Right ventricle myocardium superior (tissue), 1 donor: ENCODE measurements at places on chromosomes 2 and 18.

- DNase-seq, result peak; percentile 82
Observed at GRCh38 chr2:131488306-131489205, 3.6 kb downstream of the MZT2A start.

DNA sequence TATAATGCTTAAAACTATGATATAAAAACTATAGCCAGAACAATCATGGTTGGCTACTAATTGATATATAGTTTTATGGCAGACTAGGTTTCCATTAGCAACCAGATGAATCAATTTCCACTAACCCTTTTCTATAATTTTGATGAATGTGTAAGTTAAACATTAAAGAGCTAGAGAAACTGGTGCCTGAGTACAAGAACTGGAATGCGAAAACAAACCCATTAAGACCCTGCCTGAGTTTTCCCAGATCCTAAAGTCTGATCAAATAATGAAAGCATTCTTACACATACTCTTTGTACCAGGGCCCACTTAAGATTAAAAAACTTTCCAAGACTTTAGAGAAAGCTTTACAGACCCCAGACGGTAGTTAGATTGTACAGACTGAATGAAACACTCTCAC lies 21.3 kb downstream of the MRPL19 start:
- DNase-seq, result no peak

DNA sequence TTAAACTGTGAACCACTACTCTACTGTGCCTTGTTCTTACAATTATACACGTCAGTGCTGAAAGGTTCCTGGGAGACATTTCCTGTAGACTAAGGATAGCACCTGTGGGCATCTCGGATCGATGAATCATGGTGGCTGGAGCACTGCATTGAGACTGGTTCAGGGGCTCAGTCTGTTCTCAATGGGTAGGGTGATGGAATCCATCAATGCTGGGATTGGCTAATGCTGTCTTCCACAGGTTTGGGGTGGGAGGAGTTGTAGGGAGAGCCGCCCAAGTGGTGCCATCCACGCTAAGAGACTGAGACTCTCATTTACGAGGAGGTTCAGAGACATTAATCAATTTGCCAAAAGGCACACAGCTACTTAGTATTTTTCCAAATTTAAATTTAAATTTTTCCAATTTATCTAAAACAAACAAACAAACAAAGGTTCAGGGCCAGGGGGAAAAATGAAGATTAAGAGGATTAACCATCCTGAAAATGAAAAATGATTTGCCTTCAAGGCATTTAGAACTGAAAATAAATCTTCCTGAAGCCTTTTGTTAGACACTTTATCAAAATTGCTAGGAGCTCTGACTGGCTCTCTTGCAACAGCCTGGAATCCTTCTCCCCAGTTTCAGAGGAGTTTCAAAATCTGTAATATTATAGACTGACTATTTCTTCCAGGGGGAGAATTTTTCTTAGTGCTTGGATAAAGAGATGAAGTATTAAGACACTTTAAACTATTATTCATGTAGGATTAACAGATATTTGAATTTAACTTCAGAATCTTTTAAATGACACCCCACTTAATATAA lies 359.2 kb downstream of the TGIF1 start:
- DNase-seq, result no peak

DNA sequence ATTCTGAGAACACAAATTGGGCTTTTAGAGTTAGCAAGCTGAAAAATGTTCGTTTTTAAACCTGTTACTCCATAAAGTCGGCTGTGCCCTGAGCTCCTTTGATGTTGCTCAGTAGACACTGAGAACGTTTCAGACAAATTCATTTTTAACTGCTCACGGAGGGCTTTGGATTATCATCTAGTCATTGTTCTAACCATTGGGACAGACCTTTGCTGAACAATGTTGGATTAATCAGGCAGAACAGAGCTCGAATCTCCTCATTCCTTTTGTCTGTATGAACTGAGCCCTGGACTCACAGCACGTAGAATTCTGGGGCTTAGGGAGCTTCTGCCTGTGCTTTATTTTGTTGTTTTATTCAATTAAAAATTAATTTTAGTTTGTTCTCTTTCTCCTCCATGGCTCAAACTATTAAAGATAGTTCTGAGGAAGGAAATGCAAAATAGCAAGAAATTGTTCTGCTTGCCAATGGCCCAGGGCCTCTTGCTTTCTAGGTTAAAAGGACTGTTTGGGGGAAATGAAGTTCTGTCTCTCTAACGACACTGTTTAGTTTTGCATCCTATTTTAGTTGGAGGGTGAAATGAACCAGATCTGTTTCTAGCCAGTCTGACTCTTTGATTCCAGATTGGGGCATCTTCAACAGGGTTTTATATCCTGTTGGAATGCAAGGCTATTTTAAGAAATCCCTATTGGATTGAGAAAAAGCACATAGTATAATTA lies 114.7 kb upstream of the CXCR4 start:
- no peak for DNase-seq
